Stimulated activated CD8-positive, alpha-beta memory T cell treated with anti-CD3 and anti-CD28 coated beads, Interleukin-7, amount 100 ng/mL, for 1 hour (primary cell): ENCODE measurements at places on chromosomes 7 and 10.

GRCh38 chr7:150719436-150719835, 3.0 kb downstream of the GIMAP1 start:
- DNase-seq = no peak

DNA sequence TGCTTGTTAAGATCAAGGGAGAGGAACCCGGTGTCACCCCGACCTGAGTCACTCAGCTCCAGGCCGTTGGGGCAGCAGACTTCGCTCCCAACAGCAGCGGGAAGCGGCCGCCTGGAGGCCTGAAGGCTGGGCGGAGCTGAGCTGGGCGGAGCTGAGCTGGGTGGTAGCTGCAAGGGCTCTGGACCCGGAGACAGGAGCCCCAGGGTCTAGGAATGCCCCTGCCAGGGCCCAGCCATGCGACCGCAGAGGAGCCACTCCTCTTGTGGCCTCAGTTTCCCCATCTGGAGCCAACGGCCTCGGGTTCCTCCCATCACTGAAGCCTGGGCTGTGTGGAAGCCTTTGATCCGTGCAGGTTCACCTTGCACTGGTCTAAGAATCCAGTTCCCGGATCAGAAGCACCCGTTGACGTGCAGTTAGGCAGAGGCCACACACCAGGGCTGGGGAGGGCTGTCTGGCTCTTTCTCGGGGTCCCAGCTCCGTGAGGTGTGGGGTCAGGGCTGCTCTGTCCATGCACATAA, 21.9 kb upstream of the DPYSL4 start:
- DNase-seq = no peak

DNA sequence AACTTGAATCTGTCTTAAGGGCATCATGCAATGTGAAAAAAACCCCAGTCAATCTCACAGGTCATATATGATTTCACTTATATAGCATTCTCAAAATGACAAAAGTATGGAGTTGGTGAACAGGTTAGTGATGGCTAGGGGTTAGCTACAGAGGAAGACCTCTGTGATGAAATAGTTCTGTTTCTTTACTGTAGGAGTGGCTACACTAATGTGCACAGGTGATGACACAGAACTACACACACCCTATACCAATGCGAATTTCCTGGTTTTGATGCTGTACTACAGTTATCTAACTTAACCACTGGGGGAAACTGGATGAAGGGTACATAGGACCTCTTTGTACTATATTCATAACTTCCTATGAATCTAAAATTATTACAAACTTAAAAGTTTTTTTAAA, 541.8 kb downstream of the PARD3 start:
- no peak for DNase-seq

DNA sequence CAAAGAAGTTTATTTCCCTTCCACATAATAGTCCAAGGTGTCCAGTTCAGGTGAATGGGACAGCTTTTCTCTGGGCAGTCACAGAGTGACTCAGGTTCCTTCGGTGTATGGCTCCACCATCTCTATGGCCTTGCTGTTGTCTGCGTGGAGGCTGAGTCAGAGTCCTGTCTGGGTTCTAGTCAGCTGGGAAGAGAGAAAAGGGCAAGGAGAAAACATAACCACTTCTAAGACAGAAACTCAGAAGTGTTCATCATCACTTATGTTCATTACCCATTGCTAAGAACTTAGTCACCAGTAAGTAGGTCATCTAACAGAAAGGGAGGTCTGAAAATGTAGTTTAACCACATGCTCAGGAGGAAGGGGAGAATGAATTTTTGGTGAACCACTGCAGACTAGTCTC, 32.4 kb upstream of the CCDC7 start:
- no peak for DNase-seq

DNA sequence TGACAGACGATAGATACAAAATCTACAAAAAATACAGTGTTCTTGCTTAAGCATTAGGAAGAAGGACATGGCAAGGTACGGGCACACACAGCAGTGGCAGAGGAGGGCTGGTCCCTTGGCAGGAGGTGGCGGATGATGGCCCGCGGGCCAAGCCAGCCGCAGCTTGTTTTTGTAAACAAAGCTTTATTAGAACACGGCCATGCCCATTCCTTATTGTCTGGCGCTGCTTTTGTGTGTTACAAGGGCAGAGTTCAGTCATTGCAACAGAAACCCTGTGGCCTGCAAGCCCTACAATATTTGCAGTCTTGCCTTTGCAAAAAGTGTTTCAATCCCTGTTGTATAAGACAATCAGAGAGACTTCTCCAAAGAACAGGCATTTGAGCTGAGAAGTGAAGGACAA, 30.7 kb downstream of the FGFR2 start:
- no peak for DNase-seq

DNA sequence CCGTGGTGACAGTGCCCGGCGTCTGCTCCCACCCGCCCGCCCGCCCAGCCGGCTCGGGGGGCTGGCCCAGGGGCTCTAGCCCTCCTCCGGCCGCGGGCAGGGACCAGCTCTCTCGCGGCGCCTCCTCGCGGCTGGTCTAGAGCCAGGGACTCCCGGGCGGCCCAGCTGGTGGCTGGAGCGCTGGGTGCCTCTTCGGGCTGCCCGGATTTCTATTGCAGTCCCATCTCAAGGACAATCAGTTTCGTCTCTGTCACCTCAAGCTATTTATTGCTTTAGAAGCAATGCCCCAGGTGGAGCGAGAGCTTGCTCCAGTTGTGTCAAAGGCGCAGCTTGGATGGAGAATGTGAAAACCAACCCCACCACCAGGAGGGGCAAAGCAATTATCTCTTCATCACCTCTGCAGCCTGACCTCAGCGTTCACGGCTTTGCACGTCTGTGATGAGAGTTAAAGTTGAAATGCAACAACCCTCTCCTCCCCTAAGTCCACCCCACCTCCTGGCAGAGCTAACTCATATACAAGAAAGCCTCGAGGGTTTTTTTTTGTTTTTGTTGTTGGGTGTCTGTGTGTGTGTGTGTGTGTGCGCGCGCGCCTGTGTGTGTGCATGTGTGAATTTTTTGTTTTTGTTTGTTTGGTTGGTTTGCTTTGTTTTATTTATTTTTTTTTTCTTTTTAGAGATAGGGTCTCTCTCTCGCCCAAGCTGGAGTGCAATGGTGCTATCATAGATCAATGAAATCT, at the start of gene ITGA8:
TSS of gene ITGA8 (minus strand) at position 24 of the 736 bp plus-strand sequence. CDS start 151 bp downstream, outside the sequence.
- DNase-seq = no peak

GRCh38 chr7:125424721-125425120, 495.1 kb upstream of the POT1 start:
- DNase-seq = no peak

DNA sequence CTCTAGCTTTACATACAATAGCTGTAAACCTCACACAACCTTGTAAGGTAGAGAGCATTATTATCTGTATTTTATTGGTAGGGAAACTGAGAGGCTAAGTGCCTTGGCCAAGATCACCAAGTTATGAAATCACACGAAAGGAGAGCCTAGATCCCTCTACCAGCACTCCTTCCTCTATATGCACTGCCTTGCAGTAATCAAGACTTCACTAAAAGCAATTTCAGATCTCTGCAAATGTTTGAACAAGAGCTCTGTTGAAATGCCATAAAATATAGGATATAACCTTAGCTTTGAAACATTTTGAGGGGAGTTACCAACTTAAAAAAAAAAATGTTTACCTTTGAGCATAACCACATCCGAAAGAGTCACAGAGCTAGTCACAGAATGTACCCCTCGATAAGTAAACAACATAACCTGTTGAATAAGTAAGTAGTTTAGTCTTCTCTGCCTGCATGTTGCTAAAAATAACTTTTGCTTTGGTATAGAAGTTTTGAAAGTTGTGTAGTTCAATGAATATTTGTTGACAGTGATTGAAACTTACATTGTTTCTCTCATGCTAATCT, 709.4 kb downstream of the AUTS2 start:
- no peak for DNase-seq

GRCh38 chr7:77498659-77499379, 38.3 kb upstream of the PTPN12 start:
- no peak for DNase-seq

DNA sequence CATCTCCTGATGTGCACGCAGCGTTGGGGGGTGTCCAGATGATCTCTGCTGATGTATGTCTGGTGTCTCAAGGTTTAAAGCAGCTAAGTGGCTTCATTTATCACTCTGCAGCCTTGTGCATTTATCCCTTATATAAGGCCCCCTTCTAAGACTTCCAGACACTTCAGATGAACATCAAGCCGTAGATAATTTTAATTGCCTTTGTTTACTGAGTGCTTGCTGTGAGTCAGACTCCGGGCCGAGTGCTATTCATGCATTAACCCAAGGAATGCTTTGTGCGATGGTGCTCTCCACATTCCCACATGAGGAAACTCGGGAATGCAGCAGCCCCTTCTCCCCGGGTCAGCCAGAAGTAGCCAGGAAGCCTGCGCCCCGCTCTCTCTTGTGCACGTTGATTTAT, 328.6 kb upstream of the COBL start:
- no peak for DNase-seq
